Stomach (tissue), 19 donors: ENCODE measurements at places on chromosomes 6 and 20. TPM values are rescaled to one million over a fixed set of nuclear protein-coding genes. Genes with fewer than 3 reads are reported as not detected.
A peak's percentile ranks its signal among the peaks of the same experiment; 100 is the strongest.

DNA sequence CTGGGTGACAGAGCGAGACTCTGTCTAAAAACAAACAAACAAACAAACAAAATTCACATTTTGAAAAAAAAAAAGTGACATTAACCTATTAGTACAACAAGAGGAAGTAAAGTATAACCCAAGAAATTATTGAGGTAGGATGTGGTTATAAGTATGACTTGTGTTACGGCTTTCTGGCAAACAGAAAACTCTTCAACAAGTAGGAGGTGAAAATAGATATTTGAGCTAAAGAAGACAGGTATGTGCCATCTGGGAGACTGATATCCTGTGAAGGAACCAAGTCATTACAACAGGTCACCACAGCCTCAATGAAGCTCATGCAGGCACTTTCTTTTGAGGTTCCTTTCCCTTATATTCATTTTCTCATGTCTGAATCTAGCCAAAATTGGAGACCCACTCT is 28.8 kb downstream of the TLDC2 start:
- DNase-seq = no peak

DNA sequence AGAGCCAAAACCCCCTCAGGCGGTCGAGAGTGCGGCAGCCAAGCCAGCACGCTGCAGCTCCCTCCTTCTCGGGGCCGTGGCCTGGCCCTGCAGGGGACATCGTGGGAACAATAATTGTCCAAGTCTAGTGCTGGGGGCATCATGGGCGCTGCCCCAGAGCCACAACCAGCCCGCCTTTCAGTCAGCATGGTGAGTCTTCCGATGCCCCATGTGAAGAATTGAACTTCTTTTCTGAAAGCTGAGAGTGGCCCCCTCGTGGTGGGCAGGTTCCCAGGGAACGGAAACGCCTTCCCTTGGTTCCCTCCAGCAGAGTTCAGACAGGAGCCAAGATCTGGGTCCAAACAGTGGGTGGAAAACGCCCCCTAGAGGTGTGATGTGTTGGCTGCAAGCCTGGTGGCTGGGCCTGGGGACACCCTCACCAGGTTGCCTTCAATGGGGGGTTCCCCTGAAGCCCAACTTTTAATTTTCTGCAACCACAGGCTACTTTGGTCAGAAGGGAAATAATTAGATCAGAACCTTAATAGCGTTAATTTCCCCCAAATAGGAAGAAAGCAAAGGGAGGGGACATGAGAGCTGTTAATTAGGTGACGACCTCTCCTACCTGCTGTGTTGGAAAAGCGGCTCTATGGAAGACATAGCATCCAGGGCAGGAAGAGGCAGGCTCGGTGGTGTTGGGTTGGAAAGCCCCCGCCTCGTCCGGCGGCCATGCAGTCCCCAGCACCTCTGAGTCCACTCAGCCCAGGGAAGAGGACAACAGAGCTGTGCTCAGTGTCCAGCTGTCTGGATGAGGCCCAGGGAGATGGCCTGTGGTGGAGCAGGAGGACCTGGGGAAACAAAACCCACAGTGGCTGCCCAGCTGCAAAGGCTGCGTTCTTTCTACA is 4.7 kb upstream of the MRGBP start:
- DNase-seq = peak; percentile 95

GRCh38 chr20:14189794-14190402 is 147.5 kb downstream of the FLRT3 start:
- DNase-seq = peak; percentile 72

DNA sequence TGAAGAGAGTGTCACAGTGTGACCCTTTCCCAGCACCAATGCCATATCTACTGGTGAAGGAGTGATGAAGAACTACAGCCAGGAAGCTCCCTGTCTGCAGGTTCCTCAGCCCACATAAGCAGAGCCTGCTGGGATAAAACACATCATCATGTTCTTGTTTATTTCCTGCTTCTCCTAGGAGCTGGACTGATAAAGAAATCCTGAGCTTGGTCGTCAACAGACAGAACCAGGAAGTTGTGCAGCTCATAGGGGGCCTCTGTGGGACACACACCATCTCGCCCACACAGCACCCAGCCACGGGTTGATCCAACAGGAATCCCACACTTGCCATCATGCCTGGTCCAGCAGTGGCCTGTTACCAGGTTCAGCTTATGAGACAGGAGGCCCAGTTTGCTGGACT is 2.8 kb upstream of the CSTL1 start:
- peak; percentile 65 for DNase-seq

- DNase-seq = no peak
Observed at GRCh38 chr6:95654176-95654575, 76.8 kb downstream of the MANEA start.

- DNase-seq = no peak
Observed at GRCh38 chr6:139239064-139239463, 52.7 kb downstream of the TXLNB start.

- DNase-seq = peak; percentile 57
Observed at GRCh38 chr6:34154668-34155447, 9.0 kb upstream of the GRM4 start.

DNA sequence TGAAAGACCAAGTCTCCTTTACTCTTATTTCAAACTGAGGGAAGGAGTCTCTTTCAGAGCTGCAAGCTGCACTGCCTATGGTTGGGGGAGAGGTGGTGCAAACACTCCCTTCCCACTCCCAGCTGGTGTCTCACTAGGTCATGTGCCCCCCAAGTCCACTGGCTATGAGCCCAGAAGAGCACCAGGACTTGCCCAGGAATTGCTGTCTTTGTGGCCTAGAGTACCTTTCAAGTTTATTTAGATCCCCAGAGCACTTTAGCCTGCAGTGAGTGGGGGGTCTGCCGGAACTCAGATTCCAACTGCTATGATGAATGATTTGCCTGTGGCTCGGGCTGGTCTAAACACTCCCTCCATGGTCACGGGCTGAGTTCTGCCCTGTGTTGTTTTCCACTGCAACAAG is 192.6 kb upstream of the CITED2 start:
- no peak for DNase-seq

- DNase-seq = no peak
Observed at GRCh38 chr20:9409352-9409751, 105.0 kb upstream of the LAMP5 start.

- DNase-seq = no peak
Observed at GRCh38 chr6:4365686-4366085, 230.3 kb upstream of the ECI2 start.

- no peak for DNase-seq
Observed at GRCh38 chr6:110626442-110626841, 150.0 kb upstream of the SLC22A16 start.

GRCh38 chr6:84415517-84415916 is 188.1 kb upstream of the CEP162 start:
- no peak for DNase-seq

HLA-DPB1 gene
- 10.7 TPM for total RNA-seq

KCNK16 gene
- total RNA-seq = not detected

TRIM39 gene
- total RNA-seq = 28.1 TPM

GABRR1 gene
- total RNA-seq = not detected

ZC3H12D gene
- 1.1 TPM for total RNA-seq

MAN1A1 gene
- total RNA-seq = 123 TPM

SEC23B gene
- total RNA-seq = 5.3 TPM
